Sciatic nerve (tissue), 2 donors: ENCODE measurements at places on chromosomes 11 and 22. TPM values are rescaled to one million over a fixed set of nuclear protein-coding genes. Genes with fewer than 3 reads are reported as not detected.

GLB1L3 gene
- not detected for total RNA-seq

SMIM38 gene
- total RNA-seq = 2.2 TPM

UBQLN3 gene
- total RNA-seq = 1.1 TPM

CNGA4 gene
- 0.31 TPM for total RNA-seq

DNA sequence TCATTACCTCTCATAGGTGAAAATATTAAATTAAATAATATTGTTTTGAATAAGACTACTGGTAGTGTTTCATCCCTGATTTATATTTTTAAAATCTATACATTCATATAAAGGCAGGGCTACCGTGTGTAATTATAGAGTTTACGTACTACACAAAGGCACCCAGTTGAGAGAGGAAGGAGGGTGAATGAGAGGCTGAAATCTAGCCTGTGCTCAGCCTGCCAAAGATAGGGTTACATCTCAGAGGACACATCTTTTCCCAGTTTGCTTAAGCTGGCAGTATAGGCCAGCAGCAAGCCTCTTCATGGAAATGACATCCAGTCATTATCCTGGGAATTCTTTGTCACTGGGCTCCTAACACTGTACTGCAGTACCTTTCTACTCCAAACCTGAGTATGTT lies 7.5 kb upstream of the B3GNT6 start:
- DNase-seq = no peak

DNA sequence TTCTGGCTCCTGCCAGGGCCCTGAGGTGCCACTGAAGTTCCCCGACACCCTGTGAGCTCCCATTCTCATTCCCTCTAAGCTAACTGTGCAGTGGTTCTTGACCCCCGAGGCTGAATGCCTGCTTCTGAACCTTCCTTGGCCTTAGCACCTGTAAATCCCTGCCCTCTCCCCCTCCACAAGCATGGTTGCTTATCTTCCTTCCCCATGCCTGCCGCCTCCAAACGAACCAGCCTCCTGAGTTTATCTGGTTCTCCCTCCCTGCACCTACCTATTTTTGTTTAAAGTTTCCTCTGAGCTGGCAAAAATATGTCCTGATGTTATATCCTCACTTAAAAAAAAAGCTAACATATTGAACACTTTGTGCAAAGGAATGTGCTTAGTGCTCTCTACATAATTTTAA lies 33.9 kb downstream of the PPFIBP2 start:
- DNase-seq = no peak

DNA sequence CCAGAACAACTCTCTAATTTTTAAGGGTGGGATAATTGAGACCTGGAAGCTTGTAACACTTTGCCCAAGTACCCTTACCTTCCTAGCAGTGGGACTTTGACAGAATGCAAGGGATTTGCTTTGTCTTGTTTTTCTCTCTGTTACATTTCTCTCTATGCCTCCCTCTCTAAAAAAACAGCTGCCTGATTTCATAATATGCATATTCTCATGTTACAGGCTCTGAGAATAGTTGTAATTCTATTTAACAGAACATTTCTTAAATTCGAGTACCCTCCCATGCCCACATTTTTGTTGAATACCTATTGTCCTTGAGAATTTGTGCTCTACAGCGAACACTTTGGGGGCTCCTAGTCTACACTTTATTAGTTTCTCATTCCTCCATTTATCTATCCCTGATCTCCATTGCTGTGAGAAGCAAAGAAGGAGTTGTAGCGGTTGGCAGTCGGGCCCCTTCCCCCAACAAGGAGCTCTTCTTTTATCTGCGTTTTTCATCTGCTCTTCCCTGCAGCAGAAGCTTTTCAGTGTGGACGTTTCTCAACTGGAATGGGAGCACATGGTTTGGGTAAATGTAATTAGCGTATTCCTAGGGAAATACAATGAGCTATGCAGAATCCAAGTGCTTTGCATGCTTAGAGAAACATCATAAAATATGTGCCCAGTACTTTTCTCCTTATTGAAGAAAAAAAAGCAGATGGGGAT lies 117.7 kb upstream of the CCDC90B start:
- no peak for DNase-seq

DNA sequence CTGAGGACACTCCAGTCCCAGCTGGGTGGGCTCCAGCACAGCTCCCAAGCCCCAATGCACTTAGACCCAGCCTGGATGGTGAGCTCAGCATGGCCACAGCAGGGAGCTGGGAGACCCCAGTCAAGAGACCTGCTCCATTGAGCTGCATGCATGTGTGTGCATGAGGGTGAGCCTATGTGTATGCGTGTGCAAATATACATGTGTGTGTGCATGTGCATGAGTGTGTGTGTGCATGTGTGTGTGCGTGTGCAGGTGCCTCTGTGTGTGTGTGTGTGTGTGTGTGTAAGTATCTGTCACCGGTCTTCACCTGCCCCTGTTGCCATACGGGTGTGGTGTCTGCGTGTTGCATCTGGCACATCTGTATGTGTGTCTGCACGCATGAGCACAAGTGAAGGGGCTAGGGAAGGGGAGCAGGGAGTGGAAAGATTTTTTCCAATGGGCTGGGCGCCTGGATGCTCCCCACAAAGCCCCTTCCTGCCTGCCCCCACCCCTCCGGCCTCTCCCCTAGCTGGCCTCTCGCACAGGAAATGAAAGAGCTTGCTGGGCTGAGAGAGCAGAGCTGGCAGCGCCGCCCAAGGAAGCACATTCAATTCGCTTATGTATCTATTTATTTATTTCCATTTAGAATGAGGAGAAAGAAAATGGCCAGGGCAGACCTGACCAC lies 4.1 kb downstream of the TSPAN32 start:
- DNase-seq = peak; percentile 74

- no peak for DNase-seq
Measured at GRCh38 chr11:61698173-61698948, 18.2 kb downstream of the DAGLA start.

- DNase-seq = no peak
Measured at GRCh38 chr11:122127020-122127419, 11.0 kb upstream of the BLID start.

- no peak for DNase-seq
Measured at GRCh38 chr11:105644839-105645573, 35.1 kb downstream of the GRIA4 start.

GRCh38 chr11:61967924-61968757 lies 707 bp upstream of the FTH1 start:
- DNase-seq = peak; percentile 80

- no peak for DNase-seq
Measured at GRCh38 chr11:119134389-119134978, 13.1 kb downstream of the HINFP start.

DNA sequence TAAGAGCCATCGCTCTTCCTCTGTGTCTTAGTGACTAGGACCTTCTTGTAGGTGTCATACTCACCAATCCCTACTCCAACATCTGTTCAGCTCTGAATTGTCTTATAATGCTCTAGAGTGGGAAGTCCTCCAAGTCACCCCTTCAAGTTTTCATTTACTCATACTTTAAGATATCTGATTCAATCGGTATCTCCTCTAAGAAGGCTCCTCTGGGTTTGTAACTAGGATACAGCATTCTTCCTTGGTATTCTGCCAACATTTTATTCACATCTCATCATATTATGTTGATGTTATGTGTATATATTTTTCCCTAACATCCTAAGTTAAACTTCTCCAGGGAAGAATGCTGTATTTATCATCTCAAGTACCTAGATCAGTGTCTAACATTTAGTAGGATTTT lies 662.1 kb downstream of the NTM start:
- no peak for DNase-seq

GRCh38 chr11:76270389-76270788 lies 64.1 kb upstream of the WNT11 start:
- DNase-seq = no peak

DNA sequence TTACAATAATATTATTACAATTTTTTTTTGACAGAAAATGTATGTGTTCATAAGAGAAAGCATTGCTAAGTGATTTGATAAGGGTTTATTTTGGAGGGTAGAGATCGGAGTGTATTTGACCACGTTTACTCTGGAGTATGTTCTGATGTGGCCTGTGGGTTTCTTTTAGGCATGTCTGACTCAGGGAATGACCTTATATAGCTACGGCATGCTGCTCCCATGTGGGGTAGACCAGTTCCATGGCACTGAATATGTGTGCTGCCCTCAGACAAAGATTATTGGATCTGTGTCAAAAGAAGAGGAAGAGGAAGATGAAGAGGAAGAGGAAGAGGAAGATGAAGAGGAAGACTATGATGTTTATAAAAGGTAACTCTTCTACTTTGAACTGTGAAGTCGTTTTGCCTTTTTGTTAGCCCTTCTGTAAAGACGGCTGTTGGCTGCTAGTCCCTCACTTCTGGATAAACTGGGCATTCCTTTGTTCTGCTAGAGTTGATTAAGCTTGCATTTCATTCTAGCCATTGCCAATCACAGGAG lies 38.1 kb upstream of the ST14 start:
- DNase-seq = no peak

DNA sequence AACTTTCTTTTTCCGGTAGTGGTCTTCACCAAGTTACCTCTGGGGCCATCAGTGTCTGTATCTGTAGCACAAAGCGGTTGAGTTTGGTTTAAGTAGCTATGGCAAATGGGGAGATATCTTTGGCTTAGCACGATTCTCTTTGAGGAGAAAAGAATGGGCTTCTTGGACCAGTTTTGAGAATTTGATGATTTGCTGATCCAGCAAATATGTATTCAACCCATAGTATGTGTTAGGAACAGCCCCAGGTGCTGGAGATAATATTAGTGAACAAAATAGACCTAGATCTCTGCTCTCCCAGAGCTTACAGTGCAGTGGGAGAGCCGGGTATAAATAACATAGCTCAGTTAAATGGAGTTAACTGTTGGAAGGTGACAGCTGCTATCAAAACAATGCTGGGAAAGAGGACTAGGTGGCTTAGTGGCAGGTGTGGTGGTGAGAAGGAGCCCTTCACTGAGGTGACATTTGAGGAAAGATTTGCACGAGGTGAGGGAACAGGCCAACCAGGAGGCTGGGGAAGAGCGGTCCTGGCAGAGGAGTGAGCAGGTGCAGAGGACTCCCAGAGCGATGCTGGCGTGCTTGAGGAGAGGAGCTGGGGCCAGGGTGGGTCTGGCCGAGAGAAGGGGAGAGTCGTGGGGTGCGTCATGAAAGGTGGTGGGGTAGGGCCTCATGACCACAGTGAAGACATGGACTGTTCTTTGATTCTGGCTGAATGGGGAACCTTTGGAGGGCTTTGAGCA lies 5.0 kb downstream of the TBC1D22A start:
- no peak for DNase-seq

GRCh38 chr11:46914363-46914762 lies 4.0 kb downstream of the LRP4 start:
- no peak for DNase-seq
